IPS DF 6.9 (cell line): ENCODE measurements at places on chromosomes 6 and 20.

- no peak for DNase-seq
Measured at GRCh38 chr6:2042956-2043648, 202.3 kb downstream of the GMDS start.

DNA sequence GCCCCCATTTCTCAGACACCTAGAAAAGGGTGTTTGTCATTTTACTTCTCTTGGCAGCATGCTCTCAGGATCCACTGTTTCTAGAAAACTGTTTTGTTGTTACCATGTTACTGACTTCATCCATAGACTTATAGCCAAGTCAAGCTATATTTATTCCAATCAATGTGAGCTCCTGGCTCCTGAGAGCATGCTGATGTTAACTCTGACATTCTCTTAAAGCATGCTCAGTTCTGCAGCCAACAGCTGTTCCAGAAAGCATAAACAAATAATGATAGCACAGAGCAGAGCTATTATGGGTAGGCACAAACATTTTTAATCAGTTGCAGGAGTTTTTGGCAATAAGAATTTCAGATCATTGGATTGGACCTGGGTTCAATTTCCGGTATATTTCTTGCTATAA lies 92.4 kb upstream of the CEP85L start:
- no peak for DNase-seq

DNA sequence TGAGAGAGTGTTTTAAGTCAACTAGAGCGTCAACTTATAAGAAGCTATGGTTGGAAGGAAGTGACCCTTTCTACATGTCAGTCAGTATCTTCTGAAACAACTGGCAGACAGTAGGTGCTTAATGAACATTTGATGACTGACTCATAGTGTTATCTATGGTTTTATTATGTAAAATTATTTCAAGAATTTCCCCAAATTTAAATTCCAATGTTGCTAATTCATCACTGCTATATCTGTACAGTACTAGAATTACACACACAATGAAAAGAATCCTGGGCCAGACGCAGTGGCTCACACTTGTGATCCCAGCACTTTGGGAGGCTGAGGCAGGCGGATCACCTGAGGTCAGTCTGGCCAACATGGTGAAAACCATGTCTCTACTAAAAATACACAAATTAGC lies 721.4 kb upstream of the FLRT3 start:
- DNase-seq = no peak

GRCh38 chr6:167210375-167211294 lies 52.9 kb upstream of the GPR31 start:
- no peak for DNase-seq

- DNase-seq = no peak
Measured at GRCh38 chr6:3546121-3546520, 89.3 kb upstream of the SLC22A23 start.

DNA sequence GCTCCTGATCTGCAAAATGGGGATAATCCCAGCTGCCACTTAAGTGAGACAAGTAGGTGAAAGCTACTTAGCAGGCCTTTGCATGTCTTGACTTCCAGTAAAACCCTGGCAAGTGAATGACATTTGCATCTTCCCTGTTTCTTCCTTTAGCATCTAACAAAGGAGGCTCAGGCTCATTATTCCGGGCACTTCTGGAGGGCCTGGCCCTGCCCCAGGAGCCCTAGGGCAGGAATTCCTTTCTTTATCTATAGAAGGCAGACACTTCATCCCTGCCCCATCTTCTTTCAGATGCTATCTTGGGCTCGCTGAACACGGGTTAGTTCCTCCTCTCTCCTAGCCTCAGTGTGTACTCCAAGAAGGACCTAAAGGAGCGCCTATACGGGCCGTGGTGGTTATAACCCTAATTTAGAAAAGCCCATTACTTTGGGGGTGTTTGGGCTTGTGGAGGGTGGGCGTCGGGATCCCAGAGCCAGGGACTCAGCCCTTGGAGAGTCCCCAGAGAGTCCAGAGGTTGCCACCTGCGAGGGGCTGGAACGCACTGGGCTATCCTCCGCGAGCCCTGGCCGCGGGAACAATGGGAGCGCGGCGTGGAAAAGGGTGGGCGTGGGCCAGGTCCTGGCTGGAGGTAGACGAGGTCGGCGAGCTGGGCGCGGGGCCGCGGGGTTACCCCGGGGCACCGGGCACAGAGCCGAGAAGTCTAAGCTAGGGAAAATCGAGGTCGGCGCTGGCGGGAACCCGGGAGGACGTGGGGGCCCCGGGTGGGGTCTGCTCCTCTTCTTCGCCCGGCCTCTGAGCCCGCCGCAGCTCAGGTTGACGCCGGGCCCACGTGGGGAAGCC lies 62.8 kb upstream of the EPB41L1 start:
- no peak for DNase-seq

- DNase-seq = no peak
Measured at GRCh38 chr6:54315656-54316055, 7.4 kb downstream of the TINAG start.

DNA sequence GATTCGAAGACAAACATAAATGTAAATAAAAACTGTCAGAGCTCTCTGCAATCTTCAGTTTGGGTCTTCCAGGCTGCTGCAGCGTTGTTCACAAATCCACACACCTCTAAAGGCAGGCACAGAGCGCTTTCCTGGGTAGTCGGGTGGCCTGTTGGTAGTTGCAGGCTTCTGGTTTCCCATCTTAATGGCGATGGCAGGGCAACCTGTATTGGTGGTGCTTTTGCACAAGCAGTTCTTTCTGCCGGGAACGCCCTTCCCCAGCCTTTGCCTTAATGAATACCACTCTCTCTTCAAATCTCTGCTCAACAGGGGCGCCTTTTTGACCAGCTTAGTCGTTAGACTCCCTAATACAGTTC lies 723 bp upstream of the IFT52 start:
- no peak for DNase-seq

- no peak for DNase-seq
Measured at GRCh38 chr6:70599187-70599586, 32.5 kb downstream of the SDHAF4 start.

GRCh38 chr20:51272401-51272800 lies 249.5 kb upstream of the KCNG1 start:
- DNase-seq = no peak

GRCh38 chr6:169529931-169530751 lies 171.7 kb downstream of the WDR27 start:
- DNase-seq = no peak

DNA sequence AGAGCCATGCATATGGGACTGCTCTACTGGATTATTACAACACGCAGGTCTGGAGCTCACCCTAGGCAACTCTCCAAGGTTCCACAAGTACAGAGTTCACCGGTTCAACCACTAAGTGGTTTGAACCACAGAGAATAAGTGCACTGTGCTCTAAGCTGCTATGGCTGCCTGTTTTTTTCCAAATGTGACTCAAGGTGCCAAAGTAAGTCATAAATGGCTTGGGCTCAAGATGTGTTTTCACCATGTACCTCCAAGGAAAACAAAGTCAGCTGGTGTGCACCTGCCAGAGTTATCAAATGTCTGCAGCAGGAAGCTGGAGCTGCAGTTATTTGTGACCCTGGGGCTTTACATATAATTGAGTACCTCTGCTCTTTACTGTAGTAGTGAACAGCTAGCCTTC lies 76.7 kb downstream of the PREP start:
- no peak for DNase-seq

DNA sequence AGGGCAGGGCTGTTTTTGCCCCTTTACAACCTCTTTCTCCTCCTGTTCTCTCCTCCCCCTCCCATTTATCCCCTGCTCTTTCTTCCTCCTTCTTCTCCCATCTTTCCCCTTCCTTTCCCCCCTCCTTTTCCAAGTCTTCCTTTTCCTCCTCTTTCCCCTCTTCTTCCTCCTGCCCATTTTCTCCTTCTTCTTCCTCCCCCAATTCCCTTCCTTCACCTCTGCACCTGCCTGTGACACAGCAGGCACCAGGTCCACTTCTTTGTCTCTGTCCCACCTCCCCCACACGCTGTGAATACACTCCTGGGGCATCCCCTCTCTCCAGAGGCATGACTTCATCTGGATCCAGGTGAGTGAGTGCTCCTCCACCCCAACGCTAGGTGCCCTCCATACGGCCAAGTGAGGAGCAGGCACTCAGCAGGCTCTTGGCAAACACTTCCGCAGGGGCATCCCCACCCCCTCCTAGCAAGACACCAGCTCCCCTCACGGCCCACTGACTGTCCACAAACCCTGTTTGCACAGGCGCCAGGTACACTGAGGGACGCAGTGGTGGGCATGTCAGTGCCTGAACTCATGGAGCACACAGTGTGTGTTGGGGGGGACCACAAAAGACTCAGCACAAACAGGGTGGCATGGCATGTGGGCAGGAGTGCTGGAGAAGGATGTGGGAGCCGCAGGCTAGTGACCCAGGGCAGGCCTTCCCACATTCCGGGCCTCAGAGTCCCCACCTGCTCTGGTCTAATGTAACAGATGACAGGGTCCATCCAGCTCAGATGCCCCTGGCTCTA lies 10.7 kb upstream of the TLDC2 start:
- no peak for DNase-seq

- no peak for DNase-seq
Measured at GRCh38 chr6:105178110-105178509, 1.7 kb downstream of the POPDC3 start.

DNA sequence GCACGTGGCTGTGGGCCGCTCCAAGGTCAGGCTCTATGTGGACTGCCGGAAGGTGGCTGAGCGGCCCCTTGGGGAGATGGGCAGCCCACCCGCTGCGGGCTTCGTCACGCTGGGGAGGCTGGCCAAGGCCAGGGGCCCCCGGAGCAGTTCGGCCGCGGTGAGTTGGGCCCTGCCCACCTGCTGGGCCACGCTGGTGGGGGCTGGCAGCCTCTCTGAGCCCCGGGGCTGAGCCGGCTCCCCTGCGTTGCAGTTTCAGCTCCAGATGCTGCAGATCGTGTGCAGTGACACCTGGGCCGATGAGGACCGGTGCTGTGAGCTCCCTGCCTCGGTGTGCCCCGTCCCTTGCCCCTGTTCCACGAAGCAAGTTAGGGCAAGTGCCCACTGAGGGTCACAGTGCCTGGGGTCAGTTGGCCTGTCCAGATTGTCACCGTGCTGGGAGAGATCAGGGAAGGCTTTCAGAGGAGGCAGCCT lies 27.1 kb downstream of the COL20A1 start:
- DNase-seq = no peak

- no peak for DNase-seq
Measured at GRCh38 chr6:80792151-80792550, 685.7 kb downstream of the BCKDHB start.

GRCh38 chr6:133895573-133896343 lies 6.8 kb downstream of the TCF21 start:
- DNase-seq = no peak

DNA sequence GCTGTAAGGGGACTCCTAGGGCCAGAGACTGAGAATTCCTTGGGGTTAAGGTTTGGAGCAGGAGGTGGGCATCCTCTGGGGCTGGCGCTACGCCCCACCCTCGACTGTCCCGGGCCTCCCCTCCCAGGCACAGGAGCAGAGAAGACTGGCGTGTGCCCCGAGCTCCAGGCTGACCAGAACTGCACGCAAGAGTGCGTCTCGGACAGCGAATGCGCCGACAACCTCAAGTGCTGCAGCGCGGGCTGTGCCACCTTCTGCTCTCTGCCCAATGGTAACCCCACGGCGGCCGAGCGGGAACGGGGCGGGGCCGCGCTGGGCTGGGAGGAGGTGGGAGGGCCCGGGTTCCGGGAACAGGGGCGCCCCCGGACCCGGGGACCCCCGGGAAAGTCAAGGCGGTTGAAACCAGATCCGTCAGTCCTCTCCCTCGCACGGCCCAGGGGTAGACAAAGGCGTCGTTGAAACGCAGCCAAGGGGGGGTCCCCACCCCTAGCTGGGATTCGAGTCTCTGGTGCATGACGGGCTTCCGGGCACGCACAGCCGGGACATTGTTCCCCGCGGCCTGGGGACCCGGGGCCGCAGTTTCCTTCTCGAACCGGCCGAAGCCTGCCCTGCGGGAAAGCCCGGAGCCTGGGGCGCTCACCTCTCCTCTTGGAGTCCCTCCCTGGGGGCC lies 844 bp downstream of the WFDC2 start:
- DNase-seq = no peak

DNA sequence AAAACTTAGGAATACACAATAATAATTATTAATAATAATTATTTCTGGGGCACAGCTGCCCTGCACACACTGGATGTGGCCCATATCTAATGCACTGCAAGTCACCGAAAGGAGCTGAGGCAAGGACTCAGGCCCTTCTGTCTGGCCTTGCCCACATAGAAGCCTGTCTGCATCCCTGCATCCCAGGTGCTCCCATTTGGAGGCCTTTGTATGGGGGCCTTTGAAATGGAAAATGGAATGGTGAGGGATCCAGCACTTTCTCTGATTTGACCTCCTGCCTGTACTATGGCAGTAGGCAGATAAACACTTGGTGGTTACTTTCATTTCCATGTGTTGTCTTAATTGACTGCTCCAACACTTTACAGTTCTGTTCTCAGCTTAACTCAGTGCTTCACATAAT lies 75.7 kb upstream of the PTCHD4 start:
- no peak for DNase-seq

DNA sequence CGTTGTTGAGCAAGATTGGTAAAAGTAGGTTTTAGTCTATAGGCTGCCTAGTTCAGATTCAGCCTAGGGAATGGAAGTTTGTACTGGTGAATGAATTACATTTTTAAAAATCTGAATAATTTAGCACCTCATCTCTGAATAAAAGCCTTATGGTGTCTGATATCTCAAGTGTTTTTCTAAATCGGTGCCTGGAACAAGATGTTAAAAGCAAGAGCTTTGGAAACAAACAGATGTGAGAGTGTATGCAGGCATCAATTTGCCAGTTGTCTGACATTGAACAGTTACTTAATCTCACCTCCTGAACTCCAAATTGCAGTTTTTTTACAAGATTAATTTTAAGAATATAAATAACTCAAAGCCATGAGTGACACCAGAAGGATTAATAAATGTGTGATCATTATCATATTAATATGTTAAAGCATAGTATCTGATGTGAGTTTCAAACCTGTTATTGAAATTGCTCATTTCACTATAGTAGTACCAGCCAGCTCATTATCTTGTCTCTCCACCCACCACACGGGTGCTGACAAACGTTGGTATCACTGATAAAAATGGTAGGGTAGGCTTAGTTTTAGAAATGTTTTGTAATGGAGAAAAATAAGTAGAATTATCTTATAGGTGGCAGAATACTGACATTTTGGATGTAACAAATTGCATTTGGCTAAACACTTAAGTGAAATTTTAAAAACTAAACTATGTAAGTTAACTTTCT lies 157.3 kb downstream of the FAM83B start:
- no peak for DNase-seq

GRCh38 chr20:9280666-9281065 lies 211.8 kb downstream of the PLCB4 start:
- no peak for DNase-seq

DNA sequence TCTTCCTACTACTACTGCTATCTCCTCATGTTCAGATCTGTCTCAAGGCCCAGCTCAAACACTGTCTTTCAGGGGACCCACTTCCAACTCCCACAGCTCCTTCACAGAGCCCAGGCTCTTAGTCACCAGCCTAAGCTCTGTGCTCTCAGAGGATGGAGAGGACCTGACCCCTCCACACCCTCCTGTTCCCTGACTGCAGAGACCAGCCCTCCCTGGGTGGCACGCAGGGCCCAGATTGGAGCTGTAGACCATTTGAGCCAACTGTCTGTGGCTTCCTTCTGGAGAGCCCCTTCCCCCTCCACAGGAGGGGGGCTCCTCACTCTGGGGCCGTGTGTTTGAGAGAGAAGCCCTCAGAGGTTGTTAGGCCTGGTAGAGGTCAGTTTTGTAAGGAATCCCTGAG lies 9.8 kb downstream of the SNPH start:
- no peak for DNase-seq

GRCh38 chr20:1844325-1845162 lies 50.7 kb upstream of the SIRPA start:
- no peak for DNase-seq

- no peak for DNase-seq
Measured at GRCh38 chr6:36104836-36105235, 25.5 kb upstream of the MAPK13 start.

- DNase-seq = no peak
Measured at GRCh38 chr6:42993445-42993844, 9.1 kb downstream of the PPP2R5D start.
